SK-N-SH (cell line): ENCODE measurements at places on chromosomes 7 and 10. TPM values are rescaled to one million over a fixed set of nuclear protein-coding genes. Genes with fewer than 3 reads are reported as not detected.

GRCh38 chr10:125344573-125345171 is 184.3 kb upstream of the CTBP2 start:
- peak; percentile 21 for DNase-seq
- H3K27me3 ChIP-seq = no peaks in the 10 kb centered on the region
- H3K27ac ChIP-seq = no peak overlapping the region
- no peak overlapping the region for H3K4me3 ChIP-seq
- no peaks in the 10 kb centered on the region for H3K36me3 ChIP-seq
- peaks cover 4% of the 10 kb centered on the region for H3K4me1 ChIP-seq

DNA sequence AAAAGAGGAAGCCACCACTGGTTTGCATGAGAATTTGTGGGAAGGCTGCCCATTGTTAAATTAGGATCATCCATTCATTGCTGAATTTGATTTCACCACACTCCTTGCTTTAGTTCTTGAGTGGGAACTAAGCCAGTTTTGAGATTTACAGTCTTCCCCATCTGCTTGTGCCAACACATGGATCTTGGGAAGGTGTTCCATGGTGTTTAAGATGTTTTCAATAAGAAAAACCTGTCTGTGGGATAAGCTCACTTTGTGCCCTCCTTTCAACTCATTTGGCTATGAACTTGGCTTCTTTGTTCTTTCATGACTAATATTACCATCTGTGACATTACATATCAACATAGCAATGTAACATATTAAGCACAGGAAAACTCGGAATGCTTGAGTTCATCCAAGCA is 73.2 kb downstream of the INHBA start:
- H3K27me3 ChIP-seq = no peaks in the 10 kb centered on the region
- H3K36me3 ChIP-seq = no peaks in the 10 kb centered on the region
- no peak overlapping the region for H3K27ac ChIP-seq

- DNase-seq = peak; percentile 36
- no peaks in the 10 kb centered on the region for H3K27me3 ChIP-seq
- no peaks in the 10 kb centered on the region for H3K36me3 ChIP-seq
- H3K4me3 ChIP-seq = peak overlapping the region; percentile 29; the same call in 1 of the 2 replicates
- no peak overlapping the region for H3K27ac ChIP-seq
These were observed 85.1 kb downstream of the WASHC2A start for GRCh38 chr10:50152792-50153272.

DNA sequence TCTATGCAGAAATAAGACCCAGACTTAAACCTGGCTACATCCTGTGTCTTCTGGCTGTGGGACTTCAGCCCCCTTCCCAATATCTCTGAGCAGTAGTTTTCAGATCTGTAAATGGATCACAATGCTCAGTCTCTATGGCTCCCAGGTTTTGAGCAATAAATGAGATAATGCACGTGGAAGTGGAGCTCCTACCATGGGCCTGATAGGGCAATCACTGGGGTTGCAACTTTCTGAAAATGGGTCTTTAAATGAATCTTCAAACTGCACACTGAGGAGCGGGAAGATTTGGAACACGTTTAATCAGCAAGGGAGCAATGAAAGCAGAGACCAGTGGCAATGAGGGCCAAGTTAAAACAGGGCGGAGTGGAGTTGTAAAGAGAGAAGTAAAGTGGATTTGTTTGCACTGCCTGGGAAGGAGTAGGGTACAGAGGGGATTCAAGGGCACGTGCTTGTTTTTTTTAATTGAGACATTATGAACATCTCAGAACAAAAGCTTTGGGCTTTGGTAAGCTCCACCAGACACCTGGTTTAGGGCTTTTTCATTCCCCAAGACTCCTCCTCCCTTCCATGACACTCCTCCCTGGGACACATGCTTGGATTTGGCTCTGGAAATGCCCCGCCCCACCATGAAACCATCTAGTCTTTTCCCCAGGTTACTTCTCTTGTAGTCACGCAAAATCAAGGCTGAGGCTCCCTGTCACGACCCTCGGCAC is 42.7 kb downstream of the PAPSS2 start:
- no peak overlapping the region for H3K4me3 ChIP-seq
- peaks cover 19% of the 10 kb centered on the region for H3K4me1 ChIP-seq
- no peak for DNase-seq

- H3K27ac ChIP-seq = no peak overlapping the region
- peak; percentile 15 for DNase-seq
- peak overlapping the region; percentile 98 for H3K4me3 ChIP-seq
- no peaks in the 10 kb centered on the region for H3K27me3 ChIP-seq
- no peaks in the 10 kb centered on the region for H3K4me1 ChIP-seq
- H3K36me3 ChIP-seq = peaks cover 4% of the 10 kb centered on the region; the same call in 1 of the 2 replicates
These were observed 1.3 kb downstream of the HELLS start for GRCh38 chr10:94546901-94547185.

DNA sequence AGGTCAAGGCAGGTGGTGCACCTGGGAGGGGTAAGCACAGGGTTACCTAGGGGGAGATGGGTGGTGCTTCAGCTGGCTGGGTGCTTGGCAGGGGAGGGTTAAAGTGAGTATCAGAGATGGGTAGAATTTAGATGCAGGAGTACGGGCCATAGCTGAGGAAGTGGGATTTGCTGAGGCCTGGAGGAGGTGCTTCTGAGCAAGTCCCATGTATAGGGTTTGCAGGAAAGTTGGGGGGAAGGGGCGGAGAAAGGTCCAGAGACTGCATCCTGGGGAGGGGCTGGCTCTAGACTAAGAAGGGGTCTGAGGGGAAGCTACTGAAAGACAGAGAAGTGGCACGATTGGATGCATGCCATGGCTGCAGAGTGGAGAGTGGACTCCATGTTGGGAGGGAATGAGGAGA is 281.6 kb upstream of the ZNF32 start:
- DNase-seq = no peak
- no peaks in the 10 kb centered on the region for H3K36me3 ChIP-seq
- no peak overlapping the region for H3K4me3 ChIP-seq

GRCh38 chr7:96196676-96197075 is 125.2 kb downstream of the SLC25A13 start:
- H3K27me3 ChIP-seq = no peaks in the 10 kb centered on the region
- no peaks in the 10 kb centered on the region for H3K4me1 ChIP-seq
- no peak overlapping the region for H3K27ac ChIP-seq
- DNase-seq = no peak

- H3K4me3 ChIP-seq = no peak overlapping the region
- H3K27me3 ChIP-seq = no peaks in the 10 kb centered on the region
- no peak for DNase-seq
These were observed 16.3 kb upstream of the DKK1 start for GRCh38 chr10:52297747-52298146.

- H3K27me3 ChIP-seq = no peaks in the 10 kb centered on the region
- H3K4me1 ChIP-seq = 0 out of 2 replicates have a peak, but pooled peaks cover 11% of the 10 kb centered on the region
- no peak overlapping the region for H3K27ac ChIP-seq
- peaks cover 10% of the 10 kb centered on the region; the same call in 1 of the 2 replicates for H3K36me3 ChIP-seq
These were observed 8.3 kb upstream of the LRRC4 start for GRCh38 chr7:128039544-128039953.

DNA sequence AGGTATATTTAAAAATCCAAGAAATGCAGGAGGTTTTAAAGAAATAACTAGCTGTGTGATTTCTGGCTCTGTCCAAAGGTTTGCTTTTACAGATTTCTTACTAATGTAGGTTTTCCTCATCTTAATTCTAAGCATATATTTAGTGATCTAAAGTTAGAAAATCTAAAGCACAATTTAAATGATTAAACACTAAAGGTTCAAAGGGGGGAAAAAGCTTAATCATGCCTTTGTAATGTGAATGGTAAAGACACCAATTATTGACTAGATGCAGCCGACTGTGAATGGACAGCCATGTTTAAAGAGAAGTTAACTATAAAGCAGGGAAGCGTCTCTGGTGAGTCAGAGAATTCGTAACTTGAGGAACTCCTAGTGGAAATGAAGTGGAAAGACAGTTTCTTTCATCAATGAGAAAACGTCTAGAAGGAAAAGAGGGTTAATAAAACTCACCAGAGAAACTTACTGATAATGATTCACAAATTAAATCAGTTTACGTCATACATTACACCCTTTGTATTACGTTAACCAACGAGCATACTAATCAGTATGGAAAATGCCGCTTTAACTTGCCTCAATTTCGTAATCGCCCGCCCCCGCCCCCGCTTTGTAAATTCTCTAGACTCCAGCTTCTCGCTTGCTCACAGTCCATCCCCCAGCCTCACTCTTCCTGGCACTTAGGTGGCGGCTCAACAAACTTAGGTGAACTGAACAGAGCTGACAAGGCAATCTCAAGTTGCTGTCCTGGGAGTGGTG is 1.1 kb upstream of the HBP1 start:
- H3K4me1 ChIP-seq = 0 out of 2 replicates have a peak, but pooled peaks cover 2% of the 10 kb centered on the region
- peak overlapping the region; percentile 76 for H3K4me3 ChIP-seq
- peak overlapping the region; percentile 98 for H3K27ac ChIP-seq
- peak; percentile 52 for DNase-seq
- H3K27me3 ChIP-seq = no peaks in the 10 kb centered on the region
- H3K36me3 ChIP-seq = no peaks in the 10 kb centered on the region

- H3K36me3 ChIP-seq = no peaks in the 10 kb centered on the region
- no peak for DNase-seq
- H3K27me3 ChIP-seq = no peaks in the 10 kb centered on the region
- H3K4me3 ChIP-seq = no peak overlapping the region
- H3K4me1 ChIP-seq = no peaks in the 10 kb centered on the region
These were observed 754.2 kb downstream of the GRID1 start for GRCh38 chr10:85612378-85612775.

- no peak overlapping the region for H3K4me3 ChIP-seq
- no peaks in the 10 kb centered on the region for H3K27me3 ChIP-seq
- H3K27ac ChIP-seq = no peak overlapping the region; the same call in 1 of the 2 replicates
These were observed 20.8 kb downstream of the SCRN1 start for GRCh38 chr7:29968683-29969395.

DNA sequence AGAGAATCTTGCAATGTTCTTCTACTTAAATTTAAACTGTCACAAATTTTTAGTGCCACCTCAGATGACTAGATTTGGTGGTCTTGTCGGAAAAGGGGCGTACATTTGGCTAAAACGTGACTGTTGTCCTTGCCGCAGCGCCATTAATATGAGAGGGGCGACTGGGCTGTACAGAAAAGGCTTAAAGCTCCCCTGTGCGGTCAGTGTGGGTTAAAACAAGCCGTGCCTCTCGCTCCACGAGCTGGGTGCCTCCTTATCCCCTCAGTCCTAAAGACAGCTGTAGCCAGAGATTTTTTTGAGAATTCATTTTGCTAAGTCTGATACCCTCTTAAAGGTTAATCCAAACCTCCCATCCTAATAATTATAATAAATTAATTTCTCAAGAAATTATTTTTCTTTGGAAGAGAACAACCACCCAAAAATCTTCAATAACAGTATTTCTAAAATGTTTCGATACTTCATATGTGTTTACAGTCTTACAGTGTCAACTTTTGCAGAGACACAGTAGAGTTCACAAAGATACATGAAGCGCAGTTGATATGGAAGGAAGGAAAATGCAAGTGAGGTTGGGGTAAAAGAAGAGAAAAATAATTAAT is 68.6 kb downstream of the C7orf25 start:
- no peaks in the 10 kb centered on the region for H3K36me3 ChIP-seq
- H3K4me1 ChIP-seq = no peaks in the 10 kb centered on the region
- H3K4me3 ChIP-seq = no peak overlapping the region
- H3K27ac ChIP-seq = no peak overlapping the region

GRCh38 chr7:33854178-33854577 is 51.2 kb upstream of the BMPER start:
- H3K36me3 ChIP-seq = no peaks in the 10 kb centered on the region
- H3K27me3 ChIP-seq = no peaks in the 10 kb centered on the region
- H3K4me1 ChIP-seq = no peaks in the 10 kb centered on the region
- no peak for DNase-seq
- peak overlapping the region; percentile 30 for H3K27ac ChIP-seq
- no peak overlapping the region for H3K4me3 ChIP-seq

- peaks cover 32% of the 10 kb centered on the region for H3K4me1 ChIP-seq
- H3K4me3 ChIP-seq = no peak overlapping the region
- H3K27ac ChIP-seq = no peak overlapping the region
- H3K36me3 ChIP-seq = no peaks in the 10 kb centered on the region
- no peaks in the 10 kb centered on the region for H3K27me3 ChIP-seq
These were observed 185.1 kb upstream of the AGK start for GRCh38 chr7:141366091-141366621.

- H3K36me3 ChIP-seq = no peaks in the 10 kb centered on the region
- no peaks in the 10 kb centered on the region; the same call in 1 of the 2 replicates for H3K4me1 ChIP-seq
- DNase-seq = no peak
- no peaks in the 10 kb centered on the region for H3K27me3 ChIP-seq
These were observed 141.9 kb downstream of the GRM3 start for GRCh38 chr7:86785641-86786040.

- no peak overlapping the region for H3K4me3 ChIP-seq
- no peak overlapping the region; the same call in 1 of the 2 replicates for H3K27ac ChIP-seq
- H3K36me3 ChIP-seq = no peaks in the 10 kb centered on the region; the same call in 1 of the 2 replicates
- H3K4me1 ChIP-seq = peaks cover 35% of the 10 kb centered on the region
- H3K27me3 ChIP-seq = no peaks in the 10 kb centered on the region
These were observed 68.1 kb downstream of the MAD1L1 start for GRCh38 chr7:2164646-2165045.

- no peak for DNase-seq
- no peaks in the 10 kb centered on the region for H3K27me3 ChIP-seq
- H3K4me3 ChIP-seq = no peak overlapping the region
- H3K27ac ChIP-seq = no peak overlapping the region
- peaks cover 19% of the 10 kb centered on the region for H3K4me1 ChIP-seq
These were observed 17.2 kb upstream of the ATP6V0E2 start for GRCh38 chr7:149856583-149856982.

DNA sequence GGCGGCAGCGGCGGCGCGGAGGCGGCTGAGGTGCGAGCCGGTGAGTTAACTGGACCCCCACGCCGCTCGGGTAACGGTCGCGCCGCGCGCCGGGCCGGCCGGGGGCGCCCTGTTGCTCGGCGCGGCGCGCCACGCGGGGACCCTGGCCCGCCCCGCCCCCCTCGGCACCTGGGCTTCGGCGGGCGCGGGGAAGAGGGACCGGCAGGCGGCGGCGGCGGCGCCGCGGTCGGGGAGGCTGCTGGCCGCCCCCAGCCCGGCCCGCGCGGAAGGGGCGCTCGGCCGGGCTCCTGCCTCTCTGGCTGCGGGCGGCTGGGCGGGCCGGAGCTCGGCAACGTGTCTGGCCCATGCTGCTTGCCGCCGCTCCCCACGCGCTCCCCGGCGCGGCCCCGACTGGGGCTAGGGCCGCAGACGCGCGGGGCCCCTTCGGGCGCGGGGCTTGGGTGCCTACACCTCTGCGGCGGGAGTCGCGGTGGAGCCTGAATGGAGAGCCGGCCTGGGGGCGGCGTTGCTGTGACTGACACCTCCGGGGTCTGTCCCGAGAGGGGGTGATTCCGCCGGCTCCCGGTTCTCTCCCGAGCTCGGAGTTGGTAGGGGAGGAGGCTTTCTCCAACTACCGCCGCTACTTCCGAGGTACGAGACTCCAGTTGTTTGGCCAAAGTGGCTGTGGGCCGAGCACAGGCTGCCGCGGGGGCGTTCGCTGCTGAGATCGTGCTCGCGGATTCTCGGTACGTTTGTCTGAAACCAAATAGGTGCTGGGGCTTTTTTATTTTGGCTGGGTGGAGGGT is 494 bp downstream of the PALS2 start:
- H3K4me1 ChIP-seq = peaks cover 27% of the 10 kb centered on the region
- H3K36me3 ChIP-seq = no peaks in the 10 kb centered on the region
- DNase-seq = peak; percentile 88
- H3K27ac ChIP-seq = peak overlapping the region; percentile 20; the same call in 1 of the 2 replicates
- H3K27me3 ChIP-seq = peaks cover 12% of the 10 kb centered on the region; the same call in 1 of the 2 replicates

The SH2D4B gene
- polyA plus RNA-seq = not detected in 2 replicates

The PCLO gene
- polyA plus RNA-seq = 0.51 and 0.76 TPM in 2 replicates

The ETV1 gene
- polyA plus RNA-seq = 22.3 and 24.9 TPM in 2 replicates

The SFRP5 gene
- polyA plus RNA-seq = not detected in 2 replicates

The MPLKIP gene
- polyA plus RNA-seq = 48.4 and 64.0 TPM in 2 replicates

The HECW1 gene
- polyA plus RNA-seq = not detected in 2 replicates

The SPOCK2 gene
- polyA plus RNA-seq = 0.18 and 0.63 TPM in 2 replicates

The FAM241B gene
- 16.0 and 19.2 TPM in 2 replicates for polyA plus RNA-seq

The SNCG gene
- 3.8 and 4.3 TPM in 2 replicates for polyA plus RNA-seq

The CCL24 gene
- polyA plus RNA-seq = not detected in 2 replicates

The ANKRD61 gene
- 0.50 and 0.53 TPM in 2 replicates for polyA plus RNA-seq

The CYP26A1 gene
- polyA plus RNA-seq = not detected in 2 replicates

The CHN2 gene
- 0.02 TPM in 1 of 2 replicates, not detected in the other for polyA plus RNA-seq

The CNTNAP2 gene
- 3.4 and 4.0 TPM in 2 replicates for polyA plus RNA-seq
